ENCODE measurements at places on chromosomes 6 and 20.

GRCh38 chr20:1389703-1390580 lies 2.9 kb downstream of the FKBP1A start:
- DNase-seq = no peak

- no peak for DNase-seq
Measured at GRCh38 chr6:5961836-5962235, 44.9 kb downstream of the NRN1 start.

DNA sequence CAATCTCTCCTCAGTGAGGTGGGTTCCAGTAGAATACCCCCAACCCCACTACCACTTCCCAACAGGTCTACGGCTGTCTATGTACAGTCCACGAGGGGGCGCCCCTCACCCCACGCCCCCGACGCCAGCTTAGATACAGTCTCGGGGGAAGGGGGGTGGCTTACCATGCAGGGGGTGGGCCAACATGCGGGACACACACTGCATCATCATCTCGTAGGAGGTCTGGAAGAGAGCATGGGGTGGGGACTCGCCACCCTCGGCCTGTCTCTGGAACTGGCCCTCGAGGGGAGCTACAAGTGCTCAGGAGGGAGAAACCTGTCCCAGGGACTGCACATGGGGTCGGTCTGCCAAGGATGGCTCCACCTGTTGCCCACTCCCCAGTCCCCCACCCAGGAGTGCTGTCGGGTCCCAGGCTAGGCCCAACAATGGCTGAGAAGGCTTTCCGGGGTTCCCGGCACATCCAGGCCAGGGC lies 8.5 kb downstream of the MTCH1 start:
- DNase-seq = no peak

DNA sequence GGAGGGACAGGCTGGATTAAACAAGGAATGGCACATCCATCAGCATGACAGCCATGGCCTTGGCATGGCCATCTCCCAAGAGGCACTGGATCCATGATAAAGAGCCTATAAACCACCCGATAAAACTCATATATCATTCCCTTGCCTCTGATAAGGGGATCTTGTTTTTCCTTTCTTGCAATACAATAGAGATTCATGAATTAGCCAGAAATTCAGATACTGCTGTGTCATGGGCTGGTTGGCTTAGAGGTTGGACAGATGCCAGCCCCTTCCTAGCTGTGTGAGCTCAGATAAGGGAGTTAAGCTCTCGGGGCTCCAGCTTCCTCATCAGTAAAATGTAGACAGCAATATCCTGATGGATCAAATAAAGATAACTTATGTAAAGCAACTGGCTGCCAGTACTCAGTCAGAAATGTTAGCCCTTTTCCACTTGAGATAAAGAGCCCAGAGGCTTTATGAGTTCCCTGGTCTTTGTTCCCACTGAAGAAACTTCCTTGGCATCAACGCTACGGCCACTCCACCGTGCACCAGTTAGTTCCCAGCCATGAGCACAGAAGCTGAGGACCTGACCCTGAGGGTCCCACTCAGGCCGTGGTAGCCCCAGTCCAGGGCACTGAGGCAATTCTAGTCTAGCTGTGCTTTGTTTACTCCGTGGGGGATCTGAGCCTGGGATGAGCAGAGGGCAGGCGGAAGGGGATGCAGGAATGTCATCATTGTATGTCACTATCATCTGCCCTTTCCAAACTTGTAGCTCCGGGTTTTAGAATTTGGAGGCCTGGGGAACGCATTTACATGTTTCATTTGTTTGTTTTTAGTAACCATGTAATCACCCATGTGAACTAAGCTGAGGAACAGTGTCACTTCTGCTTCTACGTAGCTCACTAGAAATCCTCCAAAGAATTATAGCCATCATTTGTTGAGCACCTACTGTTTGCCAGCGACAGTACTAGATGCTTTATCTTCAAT lies 67.2 kb upstream of the TBC1D7 start:
- DNase-seq = peak; percentile 80

- no peak for DNase-seq
Measured at GRCh38 chr6:160767647-160768019, 65.6 kb downstream of the PLG start.

DNA sequence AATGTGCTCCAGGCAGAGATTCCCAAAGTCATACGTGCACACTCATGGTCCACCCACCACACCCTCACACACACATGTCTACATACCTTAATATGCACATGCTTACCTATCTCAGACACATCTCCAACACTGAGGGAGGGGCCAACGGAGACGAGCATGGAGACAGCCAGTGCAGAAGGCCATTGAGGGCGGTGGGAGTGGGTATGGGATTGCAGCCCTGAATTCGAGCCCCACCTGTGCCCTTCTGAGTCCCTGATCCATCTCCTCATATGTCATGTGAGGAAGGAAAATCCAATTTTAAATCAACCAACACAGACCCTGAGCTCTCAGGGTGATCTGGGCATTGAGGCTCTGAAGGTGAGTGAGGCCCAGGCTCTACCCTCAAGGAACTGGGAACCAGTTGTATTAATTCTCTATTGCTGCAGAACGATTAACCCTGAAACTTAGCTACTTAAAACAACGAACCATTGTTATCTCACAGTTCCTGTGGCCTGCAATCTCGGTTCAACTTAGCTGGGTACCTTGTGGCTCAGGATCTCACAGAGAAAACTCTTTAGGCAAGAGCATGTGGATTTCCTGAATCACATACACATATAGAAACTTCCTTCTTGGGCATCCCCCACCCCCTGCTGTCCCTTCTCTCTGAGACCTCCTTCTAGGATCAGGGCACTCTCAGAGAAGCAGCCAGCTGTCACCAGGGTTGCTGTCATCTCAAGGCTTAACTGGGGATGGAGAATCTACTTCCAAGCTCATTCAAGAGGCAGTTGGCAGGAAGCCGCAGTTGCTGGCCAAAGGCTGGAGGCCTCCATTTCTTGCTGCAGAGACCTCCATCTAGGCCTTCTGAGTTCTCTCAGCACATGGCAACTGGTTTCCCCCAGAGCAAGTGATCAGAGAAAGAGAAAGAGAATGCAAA lies 28.3 kb downstream of the GLP1R start:
- no peak for DNase-seq

DNA sequence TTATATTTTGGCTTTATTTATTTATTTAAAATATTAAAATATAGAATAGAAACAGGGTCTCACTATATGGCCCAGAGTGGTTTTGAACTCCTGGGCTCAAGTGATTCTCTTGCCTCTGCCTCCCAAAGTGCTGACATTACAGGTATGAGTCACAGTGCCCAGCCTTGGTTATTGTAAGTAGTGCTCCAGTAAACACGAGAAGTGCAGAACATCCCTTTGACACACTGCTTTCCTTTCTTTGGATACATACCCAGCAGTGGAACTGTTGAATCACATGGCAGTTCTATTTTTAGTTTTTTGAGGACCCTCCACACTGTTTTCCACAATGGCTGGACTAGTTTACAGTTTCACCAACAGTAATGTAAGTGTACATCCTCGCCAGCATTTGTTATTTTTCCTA lies 203.9 kb downstream of the PHF3 start:
- no peak for DNase-seq

- peak; percentile 24 for DNase-seq
Measured at GRCh38 chr6:165987483-165988301, 180.0 kb downstream of the TBXT start.

DNA sequence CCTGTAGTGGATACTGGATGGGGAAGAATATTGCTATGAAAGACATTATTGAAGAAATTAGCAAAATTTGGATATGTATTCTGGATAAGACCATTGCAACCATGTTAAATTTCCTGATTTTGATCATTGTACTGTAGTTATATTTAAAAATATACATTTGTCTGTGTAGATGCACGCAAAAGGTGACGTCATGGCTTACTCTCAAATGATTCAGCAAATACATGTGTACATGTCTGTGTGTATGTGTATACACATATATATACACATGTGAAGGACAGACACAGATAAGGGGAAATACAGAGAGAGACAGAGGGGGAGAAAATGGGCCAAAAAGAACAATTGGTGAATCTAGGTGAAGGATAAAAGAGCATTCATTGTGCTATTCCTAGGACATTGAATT lies 82.3 kb upstream of the PLCB4 start:
- no peak for DNase-seq

DNA sequence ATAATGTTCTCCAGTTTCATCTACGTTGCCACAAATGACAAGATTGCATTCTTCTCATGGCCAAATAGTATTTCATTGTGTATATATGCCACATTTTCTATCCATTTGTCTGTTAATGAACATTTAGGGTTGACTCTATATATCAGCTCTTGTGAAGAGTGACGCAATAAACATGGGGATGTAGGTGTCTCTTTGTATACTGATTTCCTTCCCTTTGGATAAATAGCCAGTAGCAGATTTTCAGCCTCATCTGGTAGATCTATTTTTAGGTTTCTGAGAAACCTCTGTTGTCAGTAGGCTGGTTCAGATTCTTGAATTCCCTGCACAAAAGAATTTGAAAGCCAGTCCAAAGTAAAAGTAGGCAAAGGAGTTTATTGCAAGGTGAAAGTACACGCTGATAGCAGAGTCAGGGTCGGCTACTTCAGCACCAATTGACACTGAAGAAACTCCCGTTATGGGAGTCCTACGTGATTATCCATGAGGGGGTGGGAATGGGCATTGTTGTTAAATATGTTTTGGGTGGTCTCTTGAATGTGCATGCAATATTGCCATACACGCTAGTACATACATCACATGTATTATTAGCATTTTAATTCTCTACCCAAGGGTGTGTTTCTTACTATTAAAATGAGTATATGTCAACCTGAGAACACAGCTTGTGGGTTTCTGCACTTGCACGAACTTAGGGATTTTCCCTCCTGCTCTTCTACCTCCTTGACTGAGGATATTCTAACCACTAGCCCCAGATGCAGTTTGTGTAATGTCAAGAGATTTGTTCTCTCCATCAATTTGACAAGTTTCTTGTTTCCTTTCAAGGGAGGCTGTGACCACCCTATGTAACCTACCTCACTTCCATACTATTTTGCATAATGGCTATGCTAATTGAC lies 14.4 kb upstream of the SLC17A2 start:
- no peak for DNase-seq

GRCh38 chr20:24842918-24843715 lies 106.0 kb upstream of the CST7 start:
- peak; percentile 37 for DNase-seq

GRCh38 chr6:31826793-31827285 lies 699 bp upstream of the HSPA1B start:
- DNase-seq = no peak

GRCh38 chr6:149683256-149683859 lies 34.5 kb downstream of the LATS1 start:
- DNase-seq = no peak

DNA sequence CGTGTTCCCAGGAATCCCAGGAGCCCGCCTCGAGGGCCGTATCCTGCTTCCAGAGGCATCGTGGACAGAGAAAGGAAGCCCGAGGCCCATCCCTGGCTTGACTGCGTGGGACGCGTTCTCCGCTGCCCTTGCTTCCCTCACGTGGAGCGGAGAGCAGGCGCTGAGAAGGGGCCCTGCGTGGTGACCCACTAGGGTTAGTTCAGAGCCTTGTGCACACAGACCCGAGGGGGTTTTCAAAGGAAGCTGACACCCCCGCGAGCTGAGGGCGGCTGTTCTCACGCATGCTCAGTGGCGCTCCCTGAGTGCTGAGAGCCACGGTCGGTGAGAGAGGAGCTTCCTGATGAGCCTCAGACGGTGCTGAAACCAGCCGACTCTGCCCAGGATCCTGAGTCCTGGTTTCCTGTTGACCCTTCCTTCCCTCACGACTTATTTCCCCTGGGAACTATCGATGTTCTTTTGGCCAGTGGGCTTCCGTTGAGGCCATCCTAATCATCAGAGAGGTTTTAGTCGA lies 28.9 kb upstream of the CCR6 start:
- peak; percentile 8 for DNase-seq

DNA sequence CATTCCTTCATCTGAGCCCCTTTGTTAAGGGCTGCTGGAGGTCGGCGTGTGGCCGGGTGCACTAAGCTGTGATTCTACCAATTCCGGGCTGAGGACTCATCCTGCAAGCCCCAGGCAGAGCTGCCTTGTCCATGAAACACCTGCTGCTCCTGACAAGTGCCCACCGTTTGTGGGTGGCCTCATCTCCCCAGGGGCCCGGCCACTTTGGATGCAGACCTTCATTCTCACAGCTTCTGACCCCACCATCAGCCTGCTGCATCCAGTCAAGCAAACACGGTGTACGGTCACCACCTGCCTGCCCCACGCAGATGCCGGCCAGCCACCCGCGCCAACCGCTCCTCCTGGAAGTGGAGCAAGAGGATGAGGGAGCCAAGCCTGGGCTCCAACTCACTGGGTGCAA lies 382.7 kb downstream of the THBS2 start:
- DNase-seq = no peak

DNA sequence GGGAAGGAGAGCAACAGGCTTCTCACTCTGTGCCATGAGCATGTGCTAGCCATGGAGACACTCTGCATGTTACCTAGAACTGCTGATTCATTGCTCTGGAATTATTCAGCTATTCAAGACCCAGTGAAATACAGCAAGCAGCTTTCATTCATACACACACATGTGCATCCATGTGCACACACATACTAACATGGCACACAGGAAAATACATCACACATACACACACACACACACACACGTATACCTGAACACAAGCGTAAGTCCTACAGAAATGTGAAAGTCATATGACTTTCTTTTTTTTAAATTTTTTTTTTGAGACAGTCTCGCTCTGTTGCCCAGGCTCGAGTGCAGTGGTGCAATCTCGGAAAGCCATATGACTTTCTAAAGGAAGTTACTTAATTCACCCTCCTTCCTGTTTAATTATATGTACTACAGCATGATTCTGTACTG lies 108.2 kb upstream of the NFATC2 start:
- peak; percentile 36 for DNase-seq

- DNase-seq = peak; percentile 62
Measured at GRCh38 chr20:16517946-16518783, 55.1 kb downstream of the KIF16B start.

- DNase-seq = no peak
Measured at GRCh38 chr6:137852346-137852745, 14.7 kb upstream of the TNFAIP3 start.

GRCh38 chr6:64170316-64170715 lies 534.7 kb downstream of the PHF3 start:
- DNase-seq = no peak

DNA sequence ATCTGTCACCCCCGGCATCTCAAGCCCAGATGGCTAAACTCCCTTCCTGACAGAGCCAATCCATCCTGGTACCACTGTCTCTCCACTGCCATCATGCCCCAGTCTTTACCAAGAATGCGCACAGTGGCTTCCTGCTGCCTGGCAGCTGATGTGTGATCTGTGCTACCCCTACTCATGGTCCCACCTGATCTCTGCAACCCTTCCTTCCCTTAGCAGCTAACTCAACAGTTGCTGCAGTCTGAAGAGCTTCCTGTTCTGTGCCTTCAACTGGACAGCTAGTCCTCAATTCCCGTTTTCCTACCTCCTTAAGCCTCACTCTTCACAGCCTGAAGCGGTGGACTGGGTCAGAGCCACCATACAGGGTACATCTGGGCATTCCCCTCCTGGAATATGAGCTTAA lies 7.6 kb upstream of the FAM83C start:
- no peak for DNase-seq

GRCh38 chr20:43991261-43991660 lies 76.6 kb downstream of the TOX2 start:
- no peak for DNase-seq
